ENCODE measurements at places on chromosomes 7 and 10.
A peak's percentile ranks its signal among the peaks of the same experiment; 100 is the strongest.

GRCh38 chr7:138632826-138633602 is 68.1 kb downstream of the SVOPL start:
- no peak for DNase-seq

DNA sequence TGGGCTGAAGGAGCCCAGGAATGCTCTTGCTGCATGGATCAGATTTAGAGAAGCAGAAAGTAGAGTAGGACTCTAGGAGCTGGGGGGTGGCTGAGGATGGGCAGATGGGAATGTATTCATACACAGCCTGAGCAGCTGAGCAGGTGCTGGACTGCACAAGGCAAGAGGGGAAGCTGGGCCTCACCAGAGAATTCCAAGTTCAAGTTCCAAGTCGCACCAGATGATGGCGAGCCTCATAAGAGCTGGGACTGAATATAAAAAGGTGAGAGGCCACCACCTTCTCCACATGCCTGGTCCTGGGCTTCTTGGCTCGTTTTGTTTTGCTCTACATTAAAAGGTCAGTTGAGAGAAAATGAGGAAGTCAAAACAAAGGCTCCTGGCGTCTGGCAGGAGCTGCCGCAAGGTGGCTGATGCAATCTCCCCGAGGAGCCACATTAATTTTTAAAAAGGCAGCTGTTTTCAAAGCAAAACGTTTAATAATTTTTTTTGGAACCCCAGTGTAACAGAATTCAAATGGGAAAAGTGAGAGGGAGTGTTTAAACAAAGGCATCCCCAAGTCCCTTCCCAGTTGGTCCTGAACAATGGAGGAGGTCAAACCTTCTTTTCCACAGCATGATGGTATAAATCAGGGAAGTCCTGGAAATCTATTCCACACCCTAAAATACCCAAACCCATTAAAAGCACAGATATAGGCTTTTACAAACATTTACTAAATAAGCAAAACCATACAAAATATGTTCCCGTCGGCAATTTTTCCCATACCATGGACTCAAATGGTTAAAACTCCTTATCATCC is 9.5 kb downstream of the CYREN start:
- DNase-seq = no peak

DNA sequence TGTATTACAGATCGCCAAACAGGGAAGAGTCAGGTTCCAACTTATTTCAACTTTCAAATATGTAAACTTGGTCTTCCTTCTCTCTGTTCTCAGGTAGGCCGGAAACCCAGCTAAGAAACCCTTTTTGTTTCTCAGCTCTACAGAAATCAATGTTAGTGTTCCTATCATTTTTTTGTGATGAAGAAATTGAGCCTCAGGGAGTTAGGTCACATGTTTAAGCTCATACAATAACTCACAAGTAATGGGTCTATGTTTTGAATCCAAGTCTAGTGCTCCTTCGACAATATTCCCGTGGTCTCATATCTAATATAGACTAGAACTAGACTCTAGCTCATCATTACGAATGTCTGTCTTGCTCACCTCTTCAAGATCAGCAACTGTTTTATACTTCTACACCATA is 22.3 kb downstream of the DENND2A start:
- DNase-seq = no peak

DNA sequence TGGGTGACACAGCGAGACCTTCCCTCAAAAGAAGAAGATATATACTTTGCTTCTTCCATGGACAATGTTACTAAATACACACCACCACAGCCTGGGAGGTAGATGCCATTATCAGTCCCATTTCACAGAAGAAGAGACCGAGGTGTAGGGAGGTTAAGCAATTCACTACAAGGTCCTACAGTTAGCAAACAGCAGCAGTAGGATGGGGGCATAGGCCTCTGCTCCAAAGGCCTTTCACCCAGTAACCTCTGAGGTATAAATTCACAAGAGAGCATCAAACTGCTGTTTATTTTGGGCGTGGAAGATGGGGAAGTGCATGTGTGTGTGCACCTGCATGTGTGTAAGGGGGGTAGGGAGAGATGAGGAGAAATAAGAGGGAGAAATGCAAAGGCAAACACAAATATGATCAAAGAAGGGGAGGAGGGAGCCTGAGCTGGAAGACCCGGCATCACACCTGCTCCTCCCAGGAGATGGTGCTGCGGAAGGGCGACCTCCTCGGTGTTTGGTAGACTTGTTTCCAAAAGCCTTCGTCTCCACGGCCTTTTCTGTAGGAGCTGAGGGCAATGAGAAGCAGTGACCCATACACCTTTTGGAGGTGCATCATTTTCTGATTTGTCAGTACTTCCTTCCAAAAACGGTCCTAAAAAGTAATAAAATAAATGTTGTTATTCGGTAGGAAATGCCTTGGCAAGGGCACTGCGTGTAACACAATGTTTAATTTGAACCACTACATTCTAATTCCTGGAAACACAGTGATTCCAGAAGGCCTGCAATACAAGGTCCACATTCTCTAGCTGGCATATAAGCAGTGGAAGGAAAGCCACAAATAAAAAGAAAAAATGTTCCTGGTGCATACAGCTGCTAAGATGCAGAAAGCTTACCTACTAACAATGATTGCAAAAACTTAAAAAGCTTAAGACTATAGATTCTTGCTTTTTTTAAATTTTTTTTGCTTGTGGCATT is 25.9 kb upstream of the ACSL5 start:
- no peak for DNase-seq

GRCh38 chr7:141674171-141674671 is 27.7 kb downstream of the DENND11 start:
- DNase-seq = peak; percentile 60

DNA sequence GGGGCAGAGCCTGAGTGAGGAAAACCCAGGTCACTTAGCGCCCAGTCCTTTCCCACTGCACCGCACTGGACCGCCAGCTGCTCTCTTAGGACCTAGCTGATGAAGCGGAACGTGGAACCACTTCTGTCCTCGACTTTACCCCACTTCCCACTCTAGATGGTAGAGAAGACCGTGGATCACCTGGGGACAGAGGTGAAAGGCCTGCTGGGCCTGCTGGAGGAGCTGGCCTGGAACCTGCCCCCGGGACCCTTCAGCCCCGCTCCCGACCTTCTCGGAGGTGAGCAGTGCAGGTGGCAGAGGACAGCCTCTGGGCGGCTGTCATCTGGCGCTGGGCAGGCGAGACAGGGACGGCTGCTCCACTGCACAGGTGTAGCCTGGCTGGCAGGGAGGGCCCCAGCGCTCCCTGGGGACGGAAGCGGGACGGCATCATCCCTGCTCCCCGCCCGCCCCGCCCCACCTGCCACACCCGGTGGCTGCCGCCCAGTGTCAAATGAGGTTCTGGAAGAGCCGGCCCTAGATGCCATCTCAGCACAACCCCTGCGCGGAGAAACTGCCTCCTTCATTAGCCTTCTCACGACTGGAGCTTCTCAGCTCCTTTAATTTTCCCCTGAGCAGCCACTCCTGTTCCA is 11.7 kb downstream of the PLAC9 start:
- peak; percentile 37 for DNase-seq

GRCh38 chr7:15737601-15738000 is 51.1 kb upstream of the MEOX2 start:
- no peak for DNase-seq

GRCh38 chr7:73345538-73345937 is 17.6 kb downstream of the FKBP6 start:
- DNase-seq = no peak

DNA sequence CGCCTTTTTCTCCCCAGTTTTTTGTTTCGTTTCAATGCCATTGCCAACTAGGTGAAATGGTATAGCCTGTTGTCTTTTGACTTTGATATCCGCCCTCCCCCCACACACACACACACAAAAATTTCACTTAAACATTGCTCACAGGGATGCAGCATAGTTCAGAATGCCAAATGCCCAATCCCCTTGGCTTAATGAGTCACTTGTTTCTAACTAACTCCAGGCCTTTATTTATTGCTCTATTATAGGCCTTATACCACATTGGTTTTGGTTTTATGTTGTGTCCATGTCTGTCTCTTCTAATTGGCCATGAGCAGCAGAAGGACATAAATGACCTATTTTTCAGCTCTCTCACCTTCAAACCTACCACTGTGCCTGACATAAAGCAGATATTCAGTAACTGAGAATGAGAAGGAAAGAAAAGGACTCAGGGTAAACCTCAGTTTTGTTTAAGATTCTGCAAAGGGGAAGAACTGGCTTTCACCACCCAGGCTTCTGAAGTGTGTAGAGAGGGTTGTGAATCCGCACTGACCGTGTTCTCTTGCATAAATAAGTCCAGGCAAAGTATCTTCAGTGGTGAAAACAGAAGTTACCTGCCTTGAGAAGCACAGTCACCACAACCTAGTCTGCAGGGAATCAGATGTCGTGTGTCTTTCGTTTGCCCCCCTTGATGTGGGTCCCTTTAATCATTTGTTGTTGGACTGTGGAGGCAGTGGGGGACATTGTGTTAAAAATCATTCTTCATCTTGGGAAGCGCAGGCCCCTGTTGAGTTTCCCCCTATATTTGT is 139.8 kb downstream of the CELF2 start:
- DNase-seq = no peak

GRCh38 chr7:154183482-154183881 is 131.3 kb downstream of the DPP6 start:
- DNase-seq = no peak

- DNase-seq = no peak
These were observed 6.0 kb downstream of the FXYD4 start for GRCh38 chr10:43377424-43377883.

DNA sequence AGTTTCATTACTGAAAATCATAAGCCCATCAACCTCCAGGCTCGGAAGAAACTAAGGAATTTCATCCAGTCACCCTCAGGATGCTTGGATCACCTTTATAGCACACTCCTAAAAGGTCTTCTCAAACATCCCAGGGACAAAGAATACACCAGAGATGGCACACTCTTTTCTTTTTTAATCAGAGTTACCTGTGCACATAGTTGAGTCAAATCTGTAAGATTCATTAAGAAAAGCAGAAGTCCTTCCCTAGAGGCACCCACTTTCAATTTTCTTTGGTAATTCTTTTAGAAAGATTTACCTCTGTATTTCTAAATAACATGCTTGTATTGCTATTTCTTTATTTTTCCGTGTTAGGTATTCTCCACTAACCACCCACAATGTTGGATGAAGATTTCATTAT is 50.6 kb upstream of the IL6 start:
- no peak for DNase-seq

- DNase-seq = no peak
These were observed 374.7 kb upstream of the VWC2 start for GRCh38 chr7:49398746-49399145.

GRCh38 chr10:50992972-50993766 is 81.1 kb upstream of the PRKG1 start:
- no peak for DNase-seq

- no peak for DNase-seq
These were observed 281.1 kb upstream of the SP4 start for GRCh38 chr7:21146642-21147423.

GRCh38 chr10:72846238-72846637 is 47.3 kb upstream of the OIT3 start:
- DNase-seq = peak; percentile 52

GRCh38 chr10:127612-128432 is 7.4 kb upstream of the ZMYND11 start:
- no peak for DNase-seq

- no peak for DNase-seq
These were observed 245.9 kb upstream of the RHOBTB1 start for GRCh38 chr10:61189912-61190311.

DNA sequence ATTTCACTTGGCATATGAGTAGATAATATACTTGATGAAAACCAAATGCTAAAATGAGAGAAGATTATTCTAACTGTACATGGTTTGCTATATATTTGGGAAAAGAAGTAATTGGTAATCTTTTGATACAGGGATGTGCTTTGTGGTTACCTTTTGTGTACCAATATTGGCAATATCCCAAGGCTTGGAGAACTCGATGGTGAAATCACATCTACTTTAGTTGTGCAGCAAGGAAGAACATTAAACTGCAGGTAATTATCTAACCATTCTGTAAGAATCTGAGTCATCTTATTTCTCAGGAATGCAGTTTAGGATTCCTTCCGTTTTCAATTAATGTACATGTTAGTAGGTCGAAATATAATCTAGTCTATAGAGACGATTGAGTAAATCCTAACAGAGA is 64.1 kb downstream of the SRI start:
- DNase-seq = no peak

- DNase-seq = no peak
These were observed 25.9 kb downstream of the MICALL2 start for GRCh38 chr7:1433128-1433920.

DNA sequence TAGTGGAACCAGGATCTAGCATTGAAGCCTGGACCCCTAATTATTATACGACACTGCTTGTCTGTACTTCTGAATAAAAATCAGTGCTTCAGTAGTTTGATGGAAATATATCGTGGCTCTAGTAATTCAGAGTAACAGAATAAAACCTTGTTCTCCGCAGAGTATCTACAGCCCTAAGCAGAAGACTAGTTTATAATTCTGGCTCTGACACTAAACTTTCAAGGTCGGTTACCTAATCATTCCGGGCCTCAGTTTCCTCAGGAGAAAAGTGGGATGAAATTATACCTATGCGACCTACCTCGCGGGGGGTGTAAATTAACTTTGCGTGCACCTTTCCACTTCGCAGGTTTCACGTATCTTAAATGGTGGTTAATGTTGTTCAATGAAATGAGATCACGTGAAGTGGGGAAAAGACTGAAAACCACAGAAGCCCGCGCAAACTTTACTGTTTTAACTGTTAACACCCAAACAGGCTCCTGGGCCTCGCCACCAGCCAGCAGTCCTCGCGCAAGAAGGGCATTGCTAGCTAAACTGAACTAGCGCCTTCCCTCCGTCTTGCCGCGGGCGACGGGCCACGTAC is 615 bp downstream of the THAP5 start:
- DNase-seq = peak; percentile 6

GRCh38 chr7:70040970-70041766 is 442.9 kb downstream of the AUTS2 start:
- peak; percentile 5 for DNase-seq

DNA sequence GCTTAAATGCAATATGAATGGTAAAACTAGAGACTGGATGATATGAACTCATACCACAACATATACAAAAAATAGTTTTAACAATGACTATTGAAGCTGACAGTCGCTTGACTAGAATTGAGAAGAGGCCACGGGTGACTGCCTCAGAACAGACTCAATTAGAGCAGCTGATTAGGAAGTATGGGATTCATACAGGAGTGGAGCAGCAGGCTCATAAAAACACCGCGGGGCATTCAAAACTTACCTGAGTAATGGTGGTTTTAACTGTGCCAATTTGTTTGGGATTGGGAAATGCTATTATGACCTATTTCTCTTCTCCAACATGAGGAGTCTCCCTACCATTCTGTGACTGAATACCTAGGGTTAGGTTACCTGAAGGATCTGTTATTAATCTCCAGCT is 2.1 kb downstream of the CADPS2 start:
- DNase-seq = no peak

Measured in A549 (cell line).